ENCODE measurements at places on chromosomes 4 and X. TPM values are rescaled to one million over a fixed set of nuclear protein-coding genes. Genes with fewer than 3 reads are reported as not detected.

GRCh38 chr4:20362148-20362547, 110.4 kb downstream of the SLIT2 start:
- no peak overlapping the region for H3K4me3 ChIP-seq
- H3K4me1 ChIP-seq: no peaks in the 10 kb centered on the region
- DNase-seq: no peak

DNA sequence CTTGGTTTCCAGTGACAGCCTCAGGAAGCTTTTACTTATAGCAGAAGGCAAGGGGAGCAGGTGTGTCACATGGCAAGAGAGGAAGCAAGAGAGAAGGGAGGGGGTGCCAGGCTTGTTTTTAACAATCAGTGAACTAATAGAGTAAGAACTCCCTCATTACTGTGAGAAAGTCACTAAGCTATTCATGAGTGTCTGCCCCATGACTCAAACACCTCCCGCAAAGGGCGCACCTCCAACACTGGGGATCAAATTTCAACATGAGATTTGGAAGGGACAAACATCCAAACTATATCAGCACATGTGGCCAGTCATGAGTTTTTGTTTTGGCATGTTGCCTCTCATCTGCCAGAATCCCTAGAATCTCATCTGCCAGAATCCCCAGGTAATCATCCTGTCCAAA, 183.5 kb upstream of the C1QTNF7 start:
- no peak overlapping the region for H3K27ac ChIP-seq
- no peaks in the 10 kb centered on the region for H3K27me3 ChIP-seq
- H3K4me1 ChIP-seq: peaks cover 5% of the 10 kb centered on the region
- no peaks in the 10 kb centered on the region for H3K36me3 ChIP-seq
- no peak overlapping the region for H3K4me3 ChIP-seq

Gene F9
- total RNA-seq: not detected

Gene ASB5
- 0.90 TPM for total RNA-seq

Gene SLIT2
- 6.7 TPM for total RNA-seq

Gene PF4V1
- not detected for total RNA-seq

All from right atrium auricular region (tissue), 2 donors.